ENCODE measurements at places on chromosomes 5 and 9.

GRCh38 chr5:159824188-159825161 is 91.8 kb upstream of the ADRA1B start:
- DNase-seq: no peak

- DNase-seq: no peak
Measured at GRCh38 chr9:91711755-91712601, 238.1 kb downstream of the ROR2 start.

DNA sequence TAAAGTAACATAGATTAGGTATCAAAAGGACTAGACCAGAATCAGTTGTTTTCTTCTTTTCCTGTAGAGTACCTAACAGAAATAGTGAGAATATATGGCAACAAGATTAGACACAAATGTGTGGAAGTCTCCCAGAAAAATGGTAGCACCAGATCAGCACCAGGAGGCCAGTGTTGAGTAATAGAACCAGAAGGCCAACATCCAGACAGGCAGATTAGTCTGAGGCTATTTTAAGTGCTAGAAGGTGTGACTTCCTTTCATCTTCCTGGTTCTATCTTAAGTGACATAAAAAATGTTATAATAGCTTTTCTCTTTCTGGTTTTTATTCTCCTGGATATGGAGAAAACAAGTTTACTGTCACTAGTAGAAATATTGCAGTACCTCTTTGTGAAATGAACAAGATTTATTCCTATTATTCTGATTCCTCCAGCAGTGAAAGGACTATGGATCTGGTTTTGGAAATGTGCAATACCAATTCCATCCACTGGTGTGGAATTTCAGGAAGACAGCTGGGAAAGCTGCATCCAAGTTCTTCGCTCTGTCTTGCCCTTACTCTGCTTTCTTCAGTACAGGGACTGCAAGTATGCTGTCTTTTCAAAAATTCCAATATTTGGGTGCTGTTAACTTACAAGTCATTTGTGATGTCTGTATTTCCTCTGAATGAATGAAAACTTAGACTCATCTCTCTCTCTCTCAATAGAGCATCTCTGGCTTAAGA is 39.1 kb downstream of the SHLD3 start:
- DNase-seq: no peak

DNA sequence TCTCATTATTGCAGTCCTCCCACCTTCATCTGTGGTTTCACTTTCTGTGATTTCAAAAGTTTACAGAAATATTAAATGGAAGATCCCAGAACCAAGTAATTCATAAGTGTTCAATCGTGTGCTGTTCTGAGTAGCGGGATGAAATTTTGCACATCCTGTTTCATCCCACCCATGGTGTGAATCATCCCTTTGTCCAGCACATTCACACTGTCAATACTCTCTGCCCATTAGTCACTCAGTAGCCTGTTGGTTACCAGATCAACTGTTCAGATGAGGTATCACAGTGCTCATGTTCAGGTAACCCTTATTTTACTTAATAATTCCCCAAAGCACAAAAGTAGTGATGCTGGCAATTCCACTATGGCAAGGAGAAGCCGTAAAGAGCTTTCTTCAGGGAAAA is 26.8 kb downstream of the FAM81B start:
- DNase-seq: no peak

DNA sequence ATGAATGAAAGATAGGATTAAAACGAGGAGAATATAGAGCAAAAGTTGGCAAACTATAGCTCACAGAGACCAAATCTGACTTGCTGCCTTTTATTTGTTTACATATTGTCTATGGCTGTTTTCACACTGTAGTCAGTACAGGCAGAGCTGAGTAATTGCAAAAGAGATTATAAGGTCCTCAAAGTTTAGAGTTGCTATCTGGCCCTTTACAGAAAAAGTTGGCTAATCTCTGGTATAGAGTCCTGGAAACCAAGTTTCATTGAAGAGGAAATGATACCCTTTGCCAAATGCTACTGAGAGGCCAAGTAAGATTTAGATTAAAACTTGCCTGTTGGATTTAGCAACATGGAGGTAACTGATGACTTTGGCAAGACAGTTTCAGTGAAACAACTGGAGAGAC is 36.0 kb downstream of the LYRM7 start:
- DNase-seq: no peak

- DNase-seq: no peak
Measured at GRCh38 chr5:97494465-97494864, 311.4 kb upstream of the RIOK2 start.

DNA sequence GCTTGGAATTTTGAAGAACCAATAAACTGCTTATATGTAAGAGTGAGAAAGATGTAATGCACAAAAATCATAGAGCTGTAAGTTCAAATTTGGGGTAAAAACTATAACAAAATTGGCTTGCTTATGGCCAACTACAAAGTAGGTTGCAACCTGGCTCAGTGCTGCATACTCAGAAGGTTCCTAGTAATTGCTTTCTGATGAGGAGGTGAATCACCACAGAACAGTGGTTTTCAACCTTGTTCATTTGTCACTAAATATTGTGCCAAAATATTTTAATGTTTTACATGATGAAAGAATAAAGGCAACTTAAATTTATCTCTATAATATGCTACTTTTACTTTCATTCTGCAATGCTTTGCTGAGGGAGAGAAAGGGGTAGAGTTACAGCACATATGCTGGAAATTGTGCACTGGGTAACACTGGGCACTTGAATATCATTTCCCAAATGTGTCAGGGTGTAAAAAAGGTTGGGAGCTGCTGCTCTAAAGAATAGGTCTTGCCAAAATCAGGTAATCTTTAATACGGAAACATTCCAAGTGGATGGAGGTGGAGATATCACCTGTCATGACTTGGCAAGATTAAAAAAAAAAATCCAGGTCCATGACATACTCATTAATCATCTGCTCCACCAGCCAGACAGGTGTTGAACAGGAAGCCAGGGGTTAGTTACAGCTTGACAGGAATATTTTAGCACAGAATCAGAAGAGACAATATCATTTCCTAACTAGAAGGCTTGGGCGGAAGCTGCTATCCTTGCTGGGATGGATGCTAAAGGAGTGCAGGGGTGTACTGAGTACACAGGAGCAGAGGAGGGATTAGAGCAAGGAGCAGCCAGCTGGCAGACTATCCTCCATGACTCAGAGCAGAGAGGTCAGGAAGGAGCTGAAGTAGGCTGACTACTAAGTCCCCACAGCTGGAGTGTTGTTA is 34.6 kb upstream of the CCL21 start:
- no peak for DNase-seq

- DNase-seq: no peak
Measured at GRCh38 chr5:77425998-77426659, 66.0 kb downstream of the WDR41 start.

- no peak for DNase-seq
Measured at GRCh38 chr5:173832386-173832785, 55.8 kb upstream of the CPEB4 start.

GRCh38 chr9:131227112-131227958 is 49.0 kb downstream of the FAM78A start:
- peak; percentile 27 for DNase-seq

GRCh38 chr9:109863961-109864360 is 84.0 kb downstream of the PALM2AKAP2 start:
- DNase-seq: no peak

GRCh38 chr9:121107881-121108280 is 33.1 kb downstream of the CNTRL start:
- no peak for DNase-seq

DNA sequence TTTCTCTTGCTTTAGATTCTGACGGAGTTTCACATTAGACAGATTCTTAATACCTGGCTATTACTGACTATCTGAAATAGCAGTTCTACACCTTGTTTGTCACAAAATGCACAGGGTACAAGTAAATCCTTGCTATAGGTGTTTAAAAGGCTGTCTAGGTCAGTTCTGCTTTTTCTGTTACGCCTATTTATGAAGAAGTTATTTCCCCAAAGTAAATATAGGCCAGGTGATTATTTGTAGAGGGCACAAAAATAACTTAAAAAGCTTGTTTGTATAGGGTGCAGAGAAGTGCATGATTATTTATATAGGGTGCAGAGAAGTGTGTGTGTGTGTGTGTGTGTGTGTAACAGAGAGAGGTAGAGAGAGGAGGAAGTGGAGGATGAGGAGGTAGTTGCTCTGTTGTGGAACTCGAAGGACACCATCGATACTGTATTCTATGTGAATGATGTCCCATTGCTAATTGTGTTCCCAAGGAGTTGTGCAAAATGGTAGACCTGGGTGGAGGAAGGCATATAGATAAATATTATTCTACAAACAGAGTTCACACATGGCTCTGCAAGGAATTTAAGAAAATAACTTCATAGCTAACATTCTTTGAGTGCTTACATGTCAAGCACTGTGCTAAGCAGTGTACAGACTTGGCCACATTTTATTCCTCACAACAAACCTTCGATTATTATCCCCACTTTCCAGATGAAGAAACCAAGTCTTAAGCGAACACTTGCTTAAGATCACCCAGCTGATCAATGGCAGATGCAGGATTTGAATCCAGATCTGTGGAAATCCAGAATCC is 96.3 kb upstream of the EQTN start:
- no peak for DNase-seq

GRCh38 chr5:143534761-143535154 is 131.3 kb upstream of the NR3C1 start:
- no peak for DNase-seq

DNA sequence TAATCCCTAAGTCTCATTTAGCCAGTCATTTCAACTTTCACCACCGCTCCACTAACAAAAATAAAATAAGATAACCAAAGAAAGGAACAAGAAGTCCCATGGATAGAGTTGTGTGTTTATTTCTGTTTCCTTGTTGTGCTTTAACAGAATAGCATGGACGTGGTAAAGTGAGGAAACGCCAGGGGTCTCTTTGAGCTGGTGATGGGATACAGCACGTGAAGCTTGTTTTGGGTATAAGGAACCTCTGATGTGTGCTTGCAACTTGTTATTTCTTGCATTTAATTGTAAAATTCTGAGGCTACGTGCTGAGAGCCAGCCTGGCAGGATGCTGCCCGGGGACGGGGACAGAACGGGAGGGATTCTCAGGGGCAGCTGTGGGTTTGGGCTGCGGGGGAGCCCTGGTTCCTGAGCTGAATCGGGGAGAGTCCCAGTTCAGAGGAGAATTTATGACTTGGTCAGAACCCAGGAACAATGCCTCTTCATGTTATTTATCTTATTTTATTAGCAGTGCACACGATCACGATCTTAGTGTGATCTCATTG is 63.4 kb downstream of the ANKRD33B start:
- no peak for DNase-seq

DNA sequence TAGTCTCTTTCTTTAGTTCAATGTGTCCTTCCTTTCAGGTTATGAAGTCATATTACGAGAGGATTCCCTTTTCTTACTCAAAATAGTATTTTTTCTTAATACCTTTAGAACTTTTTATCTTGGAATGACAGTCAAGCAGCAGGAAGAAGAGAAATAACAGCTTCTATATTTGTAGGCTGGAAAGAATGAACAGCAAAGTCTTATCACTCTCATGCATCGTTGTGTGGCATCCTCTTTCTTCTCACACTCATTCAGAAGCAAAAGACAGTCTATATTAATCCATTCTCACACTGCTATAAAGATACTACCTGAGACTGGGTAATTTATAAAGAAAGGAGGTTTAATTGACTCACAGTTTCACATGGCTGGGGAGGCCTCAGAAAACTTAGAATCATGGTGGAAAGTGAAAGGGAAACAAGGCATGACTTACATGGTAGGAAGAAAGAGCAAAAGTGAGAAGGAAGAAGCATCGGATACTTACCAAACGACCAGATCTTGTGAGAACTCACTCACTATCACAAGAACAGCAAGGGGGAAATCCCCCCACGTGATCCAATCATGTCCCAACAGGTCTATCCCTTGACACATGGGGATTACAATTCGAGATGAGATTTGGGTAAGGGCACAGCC is 1646.1 kb upstream of the CDH6 start:
- no peak for DNase-seq

DNA sequence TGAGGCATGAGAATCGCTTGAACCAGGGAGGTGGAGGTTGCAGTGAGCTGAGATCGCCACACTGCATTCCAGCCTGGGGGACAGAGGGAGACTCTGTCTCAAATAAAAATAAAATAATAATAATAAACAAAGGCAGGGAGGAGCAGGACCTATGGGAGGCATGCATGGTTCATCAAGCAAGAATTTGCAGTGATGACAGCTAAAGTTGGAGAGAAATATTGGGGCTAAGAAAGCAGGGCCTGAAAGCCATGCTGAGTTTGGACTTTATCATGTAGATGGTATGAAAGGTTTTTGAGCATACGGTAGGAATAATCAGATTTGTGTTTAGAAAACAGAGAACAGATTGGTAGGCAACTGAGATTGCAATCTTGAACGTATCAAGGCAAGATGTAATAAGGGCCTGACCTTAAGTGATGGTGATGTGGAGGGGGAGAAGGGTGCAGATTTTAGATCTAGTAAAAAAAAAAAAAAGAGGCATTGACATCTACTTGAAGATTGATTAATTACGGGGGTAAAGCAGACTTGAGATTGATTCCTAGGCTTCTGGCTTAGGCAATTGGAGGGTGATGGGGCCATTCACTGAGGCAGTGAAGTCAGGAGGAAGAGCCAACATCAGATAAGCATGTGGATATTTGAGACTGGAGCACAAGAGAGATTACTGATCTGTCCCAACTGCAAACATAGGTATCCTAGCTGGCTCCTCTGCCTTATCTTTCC is 50.7 kb downstream of the CFAP95 start:
- no peak for DNase-seq

DNA sequence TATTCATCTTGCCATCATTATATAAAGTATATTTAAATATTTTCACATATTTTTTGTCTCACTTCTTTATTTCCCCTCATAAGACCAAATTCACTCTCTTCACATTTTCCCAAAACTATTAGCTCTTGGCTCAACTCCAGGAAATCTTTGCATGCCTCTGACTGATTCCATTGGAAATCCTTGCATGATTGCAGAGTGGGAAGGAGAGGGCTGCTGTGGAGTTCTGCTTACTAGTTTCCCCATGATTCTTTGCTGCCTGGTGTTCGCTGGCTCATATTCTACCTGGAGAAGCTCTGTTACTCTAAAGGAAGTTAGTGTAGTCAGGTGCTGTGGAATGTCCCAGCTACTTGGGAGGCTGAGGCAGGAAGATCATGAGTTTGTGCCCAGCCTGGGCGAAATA is 41.9 kb downstream of the LIX1 start:
- no peak for DNase-seq

DNA sequence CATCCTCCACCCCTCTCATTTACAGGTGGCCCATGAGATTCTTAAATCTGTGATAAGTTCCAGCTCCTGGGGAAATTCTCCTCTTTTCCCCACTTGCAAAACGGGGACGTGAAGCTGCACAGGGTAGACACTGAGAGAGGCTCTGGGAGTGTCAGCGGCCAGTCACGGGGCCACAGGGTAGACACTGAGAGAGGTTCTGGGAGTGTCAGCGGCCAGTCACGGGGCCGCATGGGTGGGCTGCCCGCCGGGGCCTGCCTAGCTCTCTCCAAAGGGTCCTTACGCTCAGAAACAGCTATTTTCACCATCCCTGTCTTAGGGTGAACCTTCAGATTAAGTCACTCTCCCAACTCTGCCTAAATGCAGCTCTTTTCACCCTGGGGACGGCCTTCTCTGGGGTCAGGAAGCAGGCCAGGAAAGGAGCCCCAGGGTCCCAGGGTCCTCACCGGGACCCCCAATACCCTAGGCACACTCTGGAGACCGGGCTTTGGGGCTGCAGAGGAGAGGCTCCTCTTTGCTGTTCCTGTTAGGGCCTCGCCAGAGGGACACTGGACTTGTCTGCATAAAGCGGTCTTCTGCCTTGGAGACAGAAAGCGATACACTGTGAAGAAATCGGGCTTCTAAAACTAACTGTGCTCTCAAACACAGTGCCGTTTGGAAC is 1.5 kb downstream of the FAM78A start:
- no peak for DNase-seq

Measured in retina (tissue), 1 donor.